T-helper 2 cell treated with Interferon-gamma antibody and Interleukin-4, amounts not matched to agents 5 μg/mL and 100 μg/mL, for 36 hours (primary cell): ENCODE measurements at places on chromosomes 4 and X.

DNA sequence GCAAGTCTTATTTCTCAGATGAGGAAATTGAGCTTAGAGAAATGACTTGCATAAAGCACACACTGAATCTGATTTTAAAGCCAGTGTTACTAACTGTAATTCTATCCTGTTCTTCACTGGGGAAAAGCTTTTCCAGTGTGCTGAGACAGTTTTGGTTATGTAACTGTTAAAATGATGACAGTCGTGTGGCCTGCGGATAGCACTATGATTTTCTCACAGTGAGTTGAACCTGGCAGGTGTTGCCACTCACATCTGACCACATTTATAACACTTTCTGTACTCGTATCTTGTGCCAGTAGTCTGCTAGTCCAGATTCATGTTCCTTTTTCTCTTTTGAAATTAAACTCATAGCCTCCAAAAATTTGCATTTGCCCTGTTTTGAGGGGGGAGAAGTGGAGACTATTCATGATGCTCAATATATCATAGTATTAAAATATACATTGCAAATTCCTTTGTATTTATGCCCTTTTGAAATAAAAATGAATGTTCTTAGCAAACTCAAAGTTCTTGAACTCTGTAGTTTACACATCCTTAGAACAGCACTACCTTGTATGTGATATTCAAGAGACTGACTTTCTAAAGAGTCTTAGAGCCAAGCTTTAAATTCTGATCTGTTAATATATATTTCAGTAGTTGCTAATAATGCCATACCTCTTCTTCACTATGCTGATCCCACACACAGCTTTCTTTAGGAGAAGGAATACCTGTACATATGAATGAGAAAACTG is 132.3 kb downstream of the PDLIM5 start:
- no peak for DNase-seq

DNA sequence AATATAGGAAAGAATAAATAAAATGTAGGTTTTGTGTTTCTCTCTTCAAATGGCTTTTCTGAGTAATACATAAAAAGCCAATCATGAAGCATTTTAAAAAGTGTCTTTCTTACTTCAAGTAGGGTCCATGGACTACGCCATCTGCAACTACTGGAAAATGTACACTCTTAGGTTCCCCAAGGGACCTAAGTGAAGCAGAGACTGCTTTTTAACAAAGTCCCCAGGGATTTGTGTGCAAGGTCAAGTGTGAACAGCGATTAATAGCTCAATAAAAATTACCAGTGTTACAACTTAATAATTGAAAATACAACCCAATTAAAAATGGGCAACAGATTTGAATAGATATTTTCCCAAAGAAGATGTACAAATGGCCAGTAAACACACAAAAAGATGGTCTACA is 84.9 kb downstream of the ARHGAP6 start:
- no peak for DNase-seq

- no peak for DNase-seq
These were observed 20.3 kb downstream of the EVC start for GRCh38 chr4:5730993-5731990.

- DNase-seq, result no peak
These were observed 539.6 kb downstream of the PDHA2 start for GRCh38 chr4:96379524-96379923.

GRCh38 chrX:13387666-13388494 is 68.0 kb upstream of the ATXN3L start:
- peak; percentile 6 for DNase-seq

DNA sequence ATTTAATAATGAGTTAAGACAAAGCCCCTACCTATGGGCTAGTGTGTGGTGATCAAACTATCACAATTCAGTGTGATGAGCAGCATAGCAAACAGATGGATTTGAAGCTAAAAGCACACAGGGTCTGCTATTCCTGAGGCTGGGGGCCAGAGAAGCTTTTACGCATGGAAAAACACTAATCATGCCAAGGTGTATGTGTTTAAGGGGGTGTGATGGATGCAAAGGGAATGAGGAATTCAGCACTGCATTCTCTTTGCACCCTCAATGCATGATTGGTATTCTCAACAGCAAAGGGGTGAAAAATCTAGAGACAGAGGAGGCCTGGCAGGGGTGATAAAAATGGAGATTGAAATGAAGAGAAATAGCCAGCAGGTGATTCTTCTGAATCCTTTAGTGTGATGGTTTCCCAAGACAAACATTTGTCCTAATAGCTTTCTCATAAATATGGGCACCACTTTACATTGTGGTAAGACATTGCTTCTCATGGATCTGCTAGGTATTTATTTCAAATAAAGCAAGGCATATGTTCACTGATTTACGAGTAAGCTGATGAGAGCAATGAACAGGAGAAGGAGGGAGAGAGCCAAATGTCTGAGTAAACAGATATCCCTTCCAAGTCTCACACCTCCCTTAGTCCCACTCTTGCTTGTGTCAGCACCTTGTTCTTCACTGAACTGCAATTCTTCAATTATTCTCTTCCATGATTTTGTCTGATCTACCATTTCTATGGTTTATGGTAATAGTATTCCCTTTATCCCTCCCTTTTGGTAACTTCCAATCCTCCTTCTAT is 15.7 kb downstream of the C1QTNF7 start:
- DNase-seq, result no peak

- DNase-seq, result no peak
These were observed 127.0 kb upstream of the GATB start for GRCh38 chr4:151887816-151888180.

- DNase-seq, result no peak
These were observed 5.0 kb downstream of the GRPEL1 start for GRCh38 chr4:7062816-7063215.

- DNase-seq, result no peak
These were observed 213.4 kb upstream of the RASGEF1B start for GRCh38 chr4:81685104-81685503.

GRCh38 chr4:101018836-101019235 is 328.5 kb downstream of the PPP3CA start:
- DNase-seq, result no peak

- peak; percentile 58 for DNase-seq
These were observed at the start of gene CPE for GRCh38 chr4:165378745-165379677. Gene CPE (plus strand): TSS chr4:165379008. CDS start chr4:165379222, 214 bp downstream.

DNA sequence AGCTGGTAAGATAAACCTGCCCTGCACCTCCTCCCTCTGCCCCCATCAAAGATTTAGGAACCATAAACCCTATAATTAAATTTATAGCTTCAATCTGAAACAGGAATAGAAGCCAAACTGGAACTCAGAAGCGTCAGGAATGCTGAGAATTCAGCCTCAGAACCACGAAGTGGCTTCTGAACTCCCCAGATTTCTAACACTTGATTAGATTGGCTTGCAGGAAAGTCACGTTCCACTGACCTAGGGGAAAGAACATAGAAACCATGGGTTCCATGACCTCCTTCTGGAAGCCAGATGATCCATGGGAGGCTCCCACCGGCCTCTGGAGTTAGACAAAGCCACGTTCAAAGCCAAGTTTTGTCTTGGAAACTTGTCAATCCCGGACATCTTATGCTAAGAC is 356.5 kb downstream of the MID1IP1 start:
- DNase-seq, result no peak

DNA sequence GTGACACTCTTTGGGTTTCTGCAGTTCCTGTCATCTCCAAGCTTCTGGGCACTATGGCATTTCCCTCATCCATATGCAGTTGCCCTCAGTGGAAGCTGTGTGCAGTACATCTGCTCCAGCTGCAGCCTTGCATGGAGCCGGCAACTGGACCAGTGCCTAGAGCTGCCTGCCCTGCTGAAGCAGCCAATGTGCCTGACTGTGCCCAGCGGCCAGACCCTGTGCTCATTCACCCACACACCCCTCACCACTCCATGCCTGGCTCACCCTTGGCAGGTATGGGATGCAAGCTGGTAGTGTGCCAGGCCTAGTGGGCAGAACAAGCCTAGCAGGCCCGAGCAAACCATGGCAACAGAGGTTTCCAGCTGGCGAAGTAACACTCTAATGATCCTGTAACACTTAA is 370.8 kb downstream of the FSTL5 start:
- no peak for DNase-seq
